ENCODE measurements at places on chromosomes 7 and 10. TPM values are rescaled to one million over a fixed set of nuclear protein-coding genes. Genes with fewer than 3 reads are reported as not detected.
A peak's percentile ranks its signal among the peaks of the same experiment; 100 is the strongest.

DNA sequence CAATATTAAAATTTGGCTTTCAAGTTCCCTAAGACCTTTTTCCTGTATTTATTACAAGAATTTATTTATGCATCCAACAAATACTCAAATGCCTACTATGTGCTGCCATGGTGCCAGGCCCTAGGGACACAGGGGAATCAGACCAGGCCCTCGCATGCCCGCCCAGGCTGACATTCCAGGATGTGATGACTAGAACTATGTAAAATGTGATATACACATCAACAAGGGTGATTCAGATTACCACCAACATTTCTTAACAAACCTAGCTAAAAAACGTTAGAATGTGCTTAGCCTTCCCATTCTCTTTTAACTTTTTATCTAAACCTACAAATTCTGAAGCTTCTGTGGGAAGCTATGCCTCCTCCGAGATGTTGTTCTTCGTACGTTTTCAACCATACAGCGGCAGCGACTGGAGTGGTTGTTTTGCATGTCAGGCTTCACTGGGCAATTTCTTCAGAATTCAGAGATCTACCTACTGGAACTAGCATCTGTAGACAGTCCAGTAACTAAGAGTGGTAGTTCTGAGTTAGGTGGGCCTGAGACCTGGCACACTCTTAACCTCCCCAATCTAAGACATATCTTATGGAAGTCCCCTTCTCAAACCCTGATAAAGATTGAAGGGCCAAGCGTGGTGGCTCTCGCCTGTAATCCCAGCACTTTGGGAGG lies 22.1 kb downstream of the GNA12 start:
- DNase-seq: no peak

- DNase-seq: no peak
Measured at GRCh38 chr7:143511593-143512047, 33.9 kb downstream of the TAS2R41 start.

- DNase-seq: peak; percentile 98
Measured at GRCh38 chr7:44767912-44768627, 19.4 kb downstream of the ZMIZ2 start.

- no peak for DNase-seq
Measured at GRCh38 chr7:128025819-128026218, 5.4 kb downstream of the LRRC4 start.

- DNase-seq: peak; percentile 27
Measured at GRCh38 chr7:151366166-151366879, 24.7 kb downstream of the NUB1 start.

DNA sequence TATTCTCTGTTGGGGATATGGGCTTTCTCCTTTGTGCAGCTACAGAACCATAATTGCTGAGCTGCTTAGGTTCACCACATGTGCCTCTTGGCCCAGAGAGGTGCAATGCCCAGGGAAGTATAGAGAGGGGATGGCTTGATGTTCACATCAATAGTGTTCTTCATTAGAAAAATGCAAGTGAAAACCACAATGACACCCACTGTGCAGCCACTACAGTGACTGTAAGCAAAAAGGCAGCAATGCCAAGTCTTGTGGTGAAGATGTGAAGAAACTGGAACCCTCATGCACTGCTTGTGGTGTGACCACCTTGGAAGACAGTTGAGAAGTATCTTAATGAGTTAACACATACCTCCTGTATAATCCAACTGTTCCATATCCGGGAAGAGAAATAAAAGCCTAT lies 318.9 kb upstream of the ZMIZ1 start:
- DNase-seq: no peak

DNA sequence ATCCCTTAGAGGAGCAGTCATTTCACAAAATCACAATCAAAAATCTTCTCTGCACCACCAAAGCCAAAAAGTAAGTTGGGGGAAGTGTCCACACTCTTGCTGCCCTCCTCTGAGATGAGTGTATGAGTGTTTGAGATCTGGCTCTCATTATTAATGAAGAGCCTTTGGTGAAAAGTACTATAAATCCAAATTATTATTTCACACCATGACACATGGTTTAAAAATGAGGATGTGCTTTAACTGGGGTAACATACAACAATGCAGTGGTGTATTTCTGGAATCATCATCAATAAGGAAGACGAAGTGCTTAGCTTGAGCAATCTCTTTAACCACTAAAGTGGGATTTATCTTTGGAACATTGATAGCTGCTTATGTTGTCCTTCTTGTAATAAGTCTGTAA lies 114.2 kb upstream of the ADAM12 start:
- DNase-seq: no peak

GRCh38 chr10:122347170-122347841 lies 27.2 kb upstream of the PLEKHA1 start:
- no peak for DNase-seq

DNA sequence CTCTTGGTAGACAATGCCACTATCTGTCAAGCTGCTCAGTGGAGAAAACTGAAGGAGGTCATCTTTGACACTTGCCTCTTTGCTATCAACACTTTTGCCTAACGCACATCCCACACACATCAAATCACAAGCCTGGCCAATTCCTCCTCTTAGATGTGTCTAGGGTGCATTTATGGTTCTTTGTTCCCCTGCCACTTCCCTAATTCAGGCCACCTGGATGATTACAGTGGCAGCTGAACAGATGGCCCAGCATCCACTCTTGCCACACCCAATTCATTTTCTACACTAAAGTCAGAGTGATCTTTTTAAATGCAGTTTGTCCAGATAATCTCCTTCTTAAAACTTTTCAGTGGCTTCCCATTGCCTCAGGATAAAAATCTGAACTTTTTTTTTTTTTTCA lies 58.6 kb downstream of the LAMB4 start:
- peak; percentile 62 for DNase-seq

DNA sequence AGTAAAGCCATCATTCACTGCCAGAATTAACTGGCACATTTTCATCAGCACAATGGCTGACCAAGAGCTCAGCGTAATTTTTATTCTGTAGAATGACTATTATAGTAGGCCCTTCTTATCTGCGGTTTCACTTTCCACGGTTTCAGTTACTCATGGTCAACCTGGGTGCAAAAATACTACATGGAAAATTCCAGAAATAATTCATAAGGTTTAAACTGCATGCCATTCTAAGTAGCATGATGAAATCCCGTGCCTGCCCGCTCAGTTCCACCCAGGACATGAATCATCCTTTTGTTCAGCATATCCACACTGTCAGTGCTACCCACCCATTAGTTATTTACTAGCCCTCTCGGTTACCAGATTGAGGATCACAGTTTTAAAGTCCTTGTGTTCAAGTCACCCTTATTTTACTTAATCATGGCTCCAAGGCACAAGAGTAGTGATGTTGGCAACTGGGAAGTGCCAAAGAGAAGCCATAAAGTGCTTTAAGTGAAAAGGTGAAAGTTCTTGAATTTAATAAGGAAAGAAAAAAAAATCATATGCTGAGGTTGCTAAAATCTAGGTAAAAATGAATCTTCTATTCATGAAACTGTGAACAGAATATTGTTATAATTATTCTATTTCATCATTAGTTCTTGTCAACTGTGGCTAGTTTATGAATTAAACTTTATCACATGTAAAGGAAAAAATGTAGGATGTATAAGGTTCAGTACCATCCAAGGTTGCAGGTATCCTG lies 204.9 kb downstream of the DOCK4 start:
- no peak for DNase-seq

DNA sequence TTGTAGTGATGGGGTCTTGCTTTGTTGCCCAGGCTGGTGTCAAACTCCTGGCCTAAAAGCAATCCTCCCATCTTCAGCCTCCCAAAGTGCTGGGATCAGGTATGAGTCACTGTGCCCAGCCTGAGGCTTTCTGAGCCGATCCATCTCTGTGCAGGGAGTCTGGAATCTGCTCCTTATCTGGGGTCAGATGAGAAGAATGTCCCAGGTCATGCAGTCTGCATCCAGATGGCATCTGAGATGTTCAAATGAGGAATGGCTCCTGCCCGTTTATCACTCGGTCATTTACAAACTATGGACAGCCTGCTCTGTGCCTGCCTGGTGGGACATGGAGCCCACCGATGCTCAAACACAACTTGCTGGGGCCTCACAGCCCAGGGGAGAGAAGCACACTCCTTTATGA lies 11.1 kb upstream of the SLC18A3 start:
- no peak for DNase-seq

- DNase-seq: peak; percentile 82
Measured at GRCh38 chr10:42866115-42866995, 83.8 kb downstream of the BMS1 start.

DNA sequence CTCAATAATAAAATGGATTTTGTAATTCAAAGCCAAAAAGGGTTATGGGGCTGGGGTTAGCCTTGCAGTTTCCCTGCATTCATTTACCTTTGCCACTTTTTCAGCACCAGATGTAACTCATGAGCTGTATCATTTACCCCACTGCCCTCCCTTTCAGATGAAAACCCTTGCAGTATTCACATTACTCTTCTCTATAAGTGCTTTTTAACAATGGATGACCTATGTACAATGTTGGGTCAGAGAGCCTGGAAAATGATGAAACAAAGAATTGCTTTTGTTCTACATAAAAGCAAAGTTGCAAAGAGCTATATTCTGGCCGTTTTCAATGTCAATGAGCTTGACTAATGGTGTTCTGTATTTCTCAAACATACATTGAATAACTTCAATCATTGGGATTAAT lies 189.7 kb downstream of the TMEM26 start:
- no peak for DNase-seq

- DNase-seq: no peak
Measured at GRCh38 chr7:55792048-55792447, 70.5 kb downstream of the SEPTIN14 start.

DNA sequence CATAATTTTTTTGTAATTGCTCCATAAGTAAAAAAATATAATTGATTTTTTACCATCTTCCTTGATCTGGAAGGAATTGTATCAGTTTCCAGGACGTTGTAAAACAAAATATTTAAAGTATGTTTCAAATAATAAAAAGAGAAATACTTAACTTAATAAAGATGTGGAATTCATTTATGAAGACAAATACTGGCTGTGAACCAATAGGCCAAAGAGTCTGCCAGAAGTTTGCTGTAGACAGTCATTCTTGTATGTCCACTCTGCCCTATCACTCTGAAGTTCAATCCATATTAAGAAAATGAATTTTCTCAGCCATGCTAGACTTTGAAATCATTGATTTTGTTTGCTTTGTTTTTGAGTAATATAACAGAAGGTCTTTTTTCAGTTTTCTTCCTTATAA lies 256.4 kb downstream of the TRIL start:
- peak; percentile 34 for DNase-seq

GRCh38 chr10:43135656-43136055 lies 2.6 kb upstream of the CSGALNACT2 start:
- no peak for DNase-seq

DNA sequence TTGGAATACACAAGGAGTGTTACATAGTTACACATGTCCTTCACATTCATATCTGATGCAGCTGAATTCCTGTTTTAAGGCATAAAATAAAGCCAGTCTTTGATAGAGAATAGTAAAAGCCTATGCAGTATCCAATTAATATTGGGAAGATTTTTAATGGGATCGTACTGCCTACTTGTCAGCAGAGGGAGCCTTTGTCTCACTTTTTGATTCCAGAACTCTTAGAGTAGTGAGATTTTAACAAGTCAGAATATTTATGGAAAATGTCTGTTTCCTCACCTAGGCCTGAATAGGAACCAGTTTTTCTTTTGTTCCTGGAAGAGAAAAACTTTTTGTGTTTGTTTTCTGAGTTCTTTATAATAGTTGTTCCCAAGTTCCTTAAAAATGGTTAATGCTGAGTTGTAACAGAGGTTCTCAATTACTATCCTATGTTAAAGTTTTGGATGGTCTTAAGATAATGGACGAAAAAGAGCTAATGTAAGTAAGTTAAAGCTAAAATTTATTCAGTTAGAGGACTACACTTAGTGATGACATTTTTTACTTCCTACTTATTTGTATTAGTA lies 114.0 kb downstream of the BBS9 start:
- DNase-seq: peak; percentile 81

DNA sequence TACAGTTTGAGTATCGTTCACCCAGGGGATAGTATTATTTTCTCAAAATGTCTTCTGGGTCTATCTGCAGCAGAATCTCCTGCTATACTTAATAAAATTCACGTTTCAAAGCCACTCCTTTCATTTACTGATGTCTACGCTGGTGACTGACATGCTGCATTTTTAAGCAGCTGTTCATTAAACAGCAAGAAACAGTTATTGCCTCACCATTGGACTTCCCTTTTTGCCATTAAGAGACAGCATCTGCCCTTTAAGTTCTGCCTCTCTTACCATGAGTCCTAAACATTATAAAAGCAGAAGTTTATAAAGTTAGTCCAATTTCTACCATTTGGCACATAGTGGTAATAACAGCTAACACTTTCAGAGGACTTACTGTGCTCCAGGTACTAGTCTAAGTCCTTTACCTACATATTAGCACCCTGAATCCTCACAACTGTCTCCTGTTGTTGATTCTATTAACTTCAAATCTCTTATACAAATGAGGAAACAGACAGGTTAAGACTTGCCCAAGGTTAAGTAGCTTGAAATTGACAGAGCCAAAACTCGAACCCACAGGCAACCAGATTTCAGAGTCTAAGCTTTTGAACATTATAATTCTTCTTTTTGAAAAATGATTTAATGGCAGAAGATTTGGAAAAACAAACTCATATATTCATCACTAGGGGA lies 169.5 kb downstream of the SNX13 start:
- DNase-seq: peak; percentile 11

DNA sequence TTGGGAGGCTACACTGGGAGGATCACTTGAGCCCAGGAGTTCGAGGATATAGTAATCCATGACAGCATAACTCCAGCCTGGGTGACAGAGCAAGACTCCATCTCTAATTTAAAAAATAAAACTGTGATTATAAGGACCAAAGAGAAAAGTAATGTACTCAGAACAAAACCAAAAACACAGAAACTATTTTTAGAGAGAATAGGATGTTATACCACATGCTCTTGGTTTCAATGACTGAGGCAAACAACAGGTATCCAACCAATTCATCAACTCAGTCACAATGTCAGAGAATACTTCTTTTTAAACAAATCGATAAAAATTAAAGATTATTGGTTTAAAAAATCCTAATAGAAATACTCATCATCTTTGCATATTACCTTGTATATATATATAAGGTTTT lies 186.7 kb downstream of the TPK1 start:
- no peak for DNase-seq

NRCAM gene
- total RNA-seq: 16.2 TPM

AKR1D1 gene
- total RNA-seq: not detected

SPDYE16 gene
- 0.72 TPM for total RNA-seq

OSBPL3 gene
- total RNA-seq: 8.9 TPM

ANXA8L1 gene
- 23.3 TPM for total RNA-seq

ATRNL1 gene
- total RNA-seq: 11.7 TPM

TECTB gene
- total RNA-seq: not detected

TFR2 gene
- 1.3 TPM for total RNA-seq

SFRP4 gene
- 49.5 TPM for total RNA-seq

PAX4 gene
- not detected for total RNA-seq

PHKG1 gene
- 65.2 TPM for total RNA-seq

USP6NL gene
- total RNA-seq: 15.4 TPM

NPFFR1 gene
- not detected for total RNA-seq

CYP3A4 gene
- total RNA-seq: not detected
